ENCODE measurements at places on chromosomes 11 and 22.

DNA sequence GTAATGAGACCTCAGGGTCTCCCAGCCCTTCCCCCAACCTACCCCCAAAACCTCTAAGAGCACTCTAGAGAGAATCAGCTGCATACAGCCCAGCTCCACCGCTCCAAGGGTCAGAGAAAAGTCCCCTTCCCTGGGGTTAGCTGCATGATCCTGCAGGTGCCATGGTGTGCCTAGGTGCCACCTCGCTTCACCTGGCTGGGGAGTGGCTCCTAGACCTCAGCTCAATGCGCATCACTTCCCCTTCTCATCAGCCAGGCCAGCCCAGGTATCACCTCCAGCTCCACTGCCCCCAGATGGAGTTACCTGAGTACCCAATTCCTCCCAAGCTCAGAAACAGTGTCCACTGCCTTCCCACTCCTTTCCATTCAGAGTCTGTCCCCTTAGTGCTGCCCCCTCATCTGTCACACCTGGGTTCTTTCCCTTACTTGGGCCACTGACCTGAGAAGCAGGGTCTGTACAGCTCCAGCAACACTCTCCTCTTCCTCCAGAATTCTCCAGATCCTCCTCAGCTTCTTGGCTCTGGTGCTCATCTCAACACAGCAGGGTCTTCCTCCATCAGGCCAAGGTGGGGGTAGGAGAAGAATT lies 1.3 kb downstream of the STARD10 start:
- no peak for DNase-seq

GRCh38 chr11:117087446-117087845 lies 10.8 kb downstream of the SIK3 start:
- no peak for DNase-seq

DNA sequence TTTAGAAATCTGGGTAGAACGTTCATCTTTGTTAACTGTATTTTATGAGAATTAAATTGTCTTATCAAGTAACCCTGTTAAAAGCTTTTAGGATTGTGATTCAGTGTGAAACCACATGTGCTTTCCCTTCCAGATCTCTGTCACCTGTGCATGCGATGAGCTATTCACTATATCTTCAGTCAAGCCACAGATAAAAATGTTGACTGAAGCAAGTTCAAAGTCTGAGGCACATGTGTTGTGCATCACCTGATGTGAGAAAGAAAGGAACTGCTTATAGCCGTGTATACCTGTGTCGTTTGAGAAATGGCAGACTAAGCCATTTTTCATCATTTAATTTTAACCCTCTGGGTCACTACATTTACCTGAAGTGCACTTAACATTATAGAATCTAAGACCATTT lies 1088.9 kb upstream of the TENM4 start:
- no peak for DNase-seq

- no peak for DNase-seq
Measured at GRCh38 chr11:83979593-83979992, 693.4 kb upstream of the CCDC90B start.

DNA sequence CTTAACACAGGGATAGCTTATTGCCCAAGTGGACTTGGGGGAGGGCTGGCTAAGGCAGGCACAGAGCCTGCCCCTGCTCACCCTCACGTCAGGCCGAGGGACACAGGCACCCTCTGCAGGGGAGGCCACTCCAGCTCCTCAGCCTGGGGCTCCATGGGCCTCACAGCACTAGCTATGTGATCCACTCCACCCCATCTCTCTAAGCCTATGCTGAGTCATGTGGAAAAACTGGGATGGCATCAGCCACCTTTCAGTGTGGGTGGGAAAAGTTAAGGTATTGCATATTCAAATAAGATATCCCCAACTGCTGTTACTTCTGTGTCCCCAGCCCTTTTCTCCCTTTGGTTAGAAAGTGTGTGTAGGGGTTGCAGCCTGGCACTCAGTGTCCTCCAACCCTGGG lies 22.3 kb downstream of the RANGAP1 start:
- no peak for DNase-seq

GRCh38 chr11:93604008-93604660 lies 57.3 kb upstream of the CEP295 start:
- no peak for DNase-seq

- DNase-seq = no peak
Measured at GRCh38 chr22:46738647-46739093, 618 bp upstream of the CERK start.

GRCh38 chr11:48036466-48036865 lies 56.1 kb downstream of the PTPRJ start:
- no peak for DNase-seq

- DNase-seq = no peak
Measured at GRCh38 chr11:128052912-128053641, 534.3 kb downstream of the ETS1 start.

GRCh38 chr11:119251114-119251513 lies 45.0 kb downstream of the CBL start:
- DNase-seq = no peak

DNA sequence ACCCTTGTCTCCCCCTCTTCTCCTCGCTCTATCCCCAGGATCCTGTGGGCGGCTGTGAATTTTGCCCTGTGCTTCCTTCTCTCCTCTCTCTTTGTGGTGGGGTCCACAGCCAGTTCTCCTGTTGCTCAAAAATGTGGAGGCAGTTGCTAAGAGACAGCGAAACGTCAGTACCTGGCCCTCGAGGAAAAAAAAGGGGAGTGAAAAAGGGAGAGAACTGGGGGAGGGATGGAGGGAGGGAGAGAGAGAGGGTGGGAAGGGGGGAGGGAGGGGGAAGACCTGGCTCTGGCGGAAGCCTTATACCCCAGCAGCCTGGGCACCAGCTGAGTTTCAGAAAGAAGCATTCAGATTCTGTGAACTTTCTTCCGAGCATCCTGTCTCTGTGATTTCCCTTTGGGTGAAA lies 2.1 kb upstream of the LRRC55 start:
- DNase-seq = no peak

Data from stimulated activated CD4-positive, alpha-beta T cell treated with anti-CD3 and anti-CD28 coated beads, Interleukin-2, amount 100 ng/mL, for 4 hours (primary cell).